Stimulated activated CD4-positive, alpha-beta T cell treated with anti-CD3 and anti-CD28 coated beads, Interleukin-2, amount 100 ng/mL, for 48 hours (primary cell): ENCODE measurements at places on chromosomes 3 and 15.

DNA sequence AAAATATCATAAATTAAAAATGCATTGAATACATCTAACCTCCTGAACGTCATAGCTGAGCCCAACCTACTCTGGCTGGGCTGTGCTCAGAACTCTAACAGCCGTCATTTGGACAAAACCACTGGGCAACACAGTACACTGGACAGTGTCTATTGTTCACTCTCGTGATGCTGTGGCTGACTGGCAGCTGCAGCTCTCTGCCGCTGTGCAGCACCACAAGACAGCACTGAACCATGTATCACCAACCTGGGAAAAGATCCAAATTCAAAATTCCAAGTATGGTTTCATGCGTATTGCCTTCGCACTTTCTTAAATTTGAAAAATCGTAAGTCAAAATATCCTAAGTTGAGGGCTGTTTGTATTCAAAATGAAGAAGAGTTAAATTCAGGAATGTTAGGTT, 145.1 kb upstream of the CNTN4 start:
- no peak for DNase-seq

DNA sequence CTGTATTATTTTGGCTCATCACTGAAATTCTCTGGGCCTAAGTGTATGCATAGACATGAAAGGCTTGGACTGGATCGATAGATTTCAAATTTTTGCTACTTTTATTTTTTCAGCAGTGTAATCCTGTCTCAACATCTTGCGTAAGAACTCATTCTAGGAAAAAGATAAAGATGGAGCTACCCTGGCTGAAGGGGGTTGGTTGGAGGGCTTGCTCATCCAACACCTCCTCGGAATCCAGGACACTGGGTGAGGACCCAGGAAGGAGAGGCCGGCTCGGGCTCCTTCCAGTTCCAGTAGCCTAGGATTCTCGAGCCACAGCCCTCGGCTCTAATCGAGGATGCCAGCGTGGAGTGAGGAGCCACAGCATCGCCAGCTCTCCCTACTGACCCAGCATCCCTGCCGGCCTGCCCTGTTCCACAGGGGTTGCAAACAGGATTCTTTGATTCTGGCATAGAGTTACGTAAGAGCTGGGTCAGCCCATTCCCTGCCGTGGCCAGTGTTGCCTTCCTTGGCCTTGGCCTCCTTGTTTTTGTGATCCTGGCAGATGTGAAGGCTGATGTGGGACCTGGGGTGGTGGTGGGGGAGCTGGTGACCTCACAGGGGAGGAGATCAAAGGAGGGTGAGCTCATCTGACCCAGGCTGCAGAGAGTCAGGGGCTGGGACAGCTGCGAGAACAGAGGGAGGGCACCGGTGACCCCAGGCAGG, 149.5 kb downstream of the ALDH1A2 start:
- DNase-seq: no peak

DNA sequence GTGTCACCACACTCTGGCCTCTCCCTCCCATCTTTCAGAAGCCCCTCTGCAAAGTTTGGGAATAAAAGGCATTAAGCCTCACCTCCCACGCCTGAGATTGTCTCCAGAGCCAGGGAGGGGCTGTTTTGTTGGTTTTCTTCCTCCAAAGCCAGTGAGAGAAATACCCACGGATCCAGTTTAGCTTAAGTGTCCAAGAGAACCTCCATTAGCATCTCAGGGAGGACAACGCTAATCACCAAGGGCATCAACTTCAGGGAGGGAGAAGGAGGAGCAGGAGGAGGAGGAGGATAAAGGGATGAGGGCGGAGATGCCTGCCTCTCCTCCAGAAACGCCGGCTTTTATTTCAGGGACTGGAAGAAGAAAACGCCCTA, 101.6 kb downstream of the SRGAP3 start:
- DNase-seq: no peak

DNA sequence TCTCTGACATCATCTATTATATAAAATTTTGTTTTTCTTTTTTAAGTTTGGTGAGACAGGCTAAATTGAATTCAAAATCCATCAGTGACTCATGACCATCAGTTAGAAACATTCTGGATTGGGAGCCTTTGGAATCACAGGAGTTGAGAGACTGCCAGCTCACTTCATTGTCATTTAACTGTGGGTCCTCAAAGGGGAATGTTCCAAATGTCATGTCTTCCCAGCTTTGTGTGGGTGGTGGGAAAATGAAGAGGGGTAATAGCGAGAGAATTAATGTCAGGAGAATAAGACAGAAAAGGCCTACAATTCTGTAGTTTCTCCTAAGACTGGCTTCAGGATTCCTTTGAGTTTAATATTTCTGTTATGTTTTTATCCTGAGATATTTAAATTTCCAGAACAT, 1051.9 kb downstream of the FHIT start:
- no peak for DNase-seq

DNA sequence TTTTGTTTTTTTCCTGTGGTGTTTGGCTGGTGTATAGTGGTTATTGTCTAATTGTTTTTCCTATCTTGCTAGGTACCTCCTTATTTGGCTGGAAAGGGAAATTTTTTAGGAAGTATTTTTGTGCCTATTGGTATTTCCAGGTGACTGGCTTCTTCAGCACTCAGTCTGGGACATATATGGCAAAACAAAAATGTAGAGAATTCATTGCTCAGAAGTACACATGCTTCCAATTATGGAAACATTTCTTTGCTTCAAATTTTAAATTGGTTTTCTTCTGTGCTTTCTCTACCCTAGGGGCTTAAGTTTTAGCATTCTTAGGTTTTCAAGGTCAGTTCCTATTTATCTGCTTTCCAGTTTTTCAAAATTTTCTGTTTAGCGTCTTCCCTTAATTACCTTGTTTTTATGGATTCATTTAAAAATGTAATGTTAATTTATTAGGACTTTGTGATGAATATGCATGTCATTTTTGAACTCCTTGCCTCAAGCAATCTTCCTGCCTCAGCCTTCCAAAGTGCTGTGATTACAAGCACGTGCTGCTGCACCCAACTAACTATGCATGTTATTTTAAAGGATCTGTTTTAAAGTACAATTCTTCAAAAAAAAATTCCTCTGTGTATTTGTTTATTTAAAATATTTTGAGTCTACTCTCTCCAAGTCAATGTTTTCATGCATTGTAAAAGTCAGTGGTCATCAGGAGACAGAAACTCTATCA, 231.9 kb upstream of the DPPA4 start:
- no peak for DNase-seq

GRCh38 chr3:107994956-107995715, 95.7 kb downstream of the CD47 start:
- DNase-seq: no peak

DNA sequence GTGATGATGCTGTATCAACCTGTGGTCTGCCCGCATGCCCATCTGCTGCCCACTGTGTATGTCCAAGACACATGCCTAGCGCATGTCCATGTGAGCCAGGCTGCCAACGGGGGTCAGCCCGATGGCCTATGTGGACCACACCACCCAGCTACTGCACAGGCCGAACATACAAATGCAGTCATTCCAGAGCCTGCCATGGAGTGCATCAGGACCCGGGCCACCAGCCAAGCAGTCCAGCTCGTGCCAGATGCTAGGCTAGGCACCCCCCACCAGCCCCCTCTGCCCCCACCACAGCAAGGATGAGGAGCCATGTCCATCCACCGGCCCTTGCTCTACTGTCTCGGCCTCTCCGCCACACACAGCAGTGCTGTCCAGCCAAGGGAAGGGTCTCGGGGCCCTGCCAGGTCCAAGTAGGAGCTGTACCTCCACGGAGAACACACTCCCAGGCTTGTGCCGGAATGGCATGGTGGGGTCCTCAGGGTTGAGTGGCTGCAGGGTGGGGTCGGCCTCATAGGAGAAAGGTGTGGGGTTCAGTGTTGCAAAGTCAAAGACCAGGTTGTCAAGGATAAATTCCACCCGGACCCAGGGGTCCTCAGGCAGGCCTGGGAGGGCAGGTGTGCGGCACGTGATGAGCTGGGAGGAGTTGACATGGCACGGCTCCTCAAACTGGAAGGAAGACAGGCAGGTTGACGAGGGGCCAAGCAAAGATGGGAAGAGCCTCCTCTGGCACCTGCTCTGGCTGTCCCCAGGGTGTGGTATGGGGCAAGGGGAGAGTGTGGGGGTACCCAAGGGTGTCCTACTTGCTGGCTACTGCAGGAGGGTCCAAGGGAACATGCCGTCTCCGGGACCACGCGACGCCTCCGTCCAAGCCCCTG, 15.3 kb downstream of the PLXNB1 start:
- no peak for DNase-seq

DNA sequence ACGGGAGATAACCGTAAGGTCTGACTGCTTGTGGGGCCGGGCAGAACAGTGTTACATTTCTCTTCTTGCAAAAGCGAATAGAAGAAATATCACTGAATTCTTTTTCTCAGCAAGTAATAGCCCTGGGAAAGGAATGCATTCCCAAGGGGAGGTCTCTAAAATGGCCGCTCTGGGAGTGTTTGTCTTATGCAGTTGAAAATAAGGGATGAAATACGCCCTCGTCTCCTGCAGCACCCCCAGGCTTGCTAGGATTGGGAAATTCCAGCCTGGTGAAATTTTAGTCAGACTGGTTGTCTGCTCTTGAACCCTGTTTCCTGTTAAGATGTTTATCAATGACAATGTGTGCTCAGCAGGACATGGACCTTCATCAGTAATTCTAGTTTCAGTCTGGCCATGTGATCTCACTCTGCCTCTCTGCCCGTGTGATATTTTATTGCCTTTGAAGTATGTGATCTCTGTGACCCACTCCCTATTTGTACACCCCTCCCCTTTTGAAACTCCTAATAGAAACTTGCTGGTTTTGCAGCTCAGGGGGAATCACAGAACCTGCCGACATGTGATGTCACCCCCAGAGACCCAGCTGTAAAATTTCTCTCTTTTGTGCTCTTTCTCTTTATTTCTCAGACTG, 715.6 kb downstream of the ROBO1 start:
- DNase-seq: no peak

- no peak for DNase-seq
Measured at GRCh38 chr15:57746786-57747185, 40.3 kb downstream of the POLR2M start.

- no peak for DNase-seq
Measured at GRCh38 chr3:14505803-14506500, 34.2 kb downstream of the GRIP2 start.

DNA sequence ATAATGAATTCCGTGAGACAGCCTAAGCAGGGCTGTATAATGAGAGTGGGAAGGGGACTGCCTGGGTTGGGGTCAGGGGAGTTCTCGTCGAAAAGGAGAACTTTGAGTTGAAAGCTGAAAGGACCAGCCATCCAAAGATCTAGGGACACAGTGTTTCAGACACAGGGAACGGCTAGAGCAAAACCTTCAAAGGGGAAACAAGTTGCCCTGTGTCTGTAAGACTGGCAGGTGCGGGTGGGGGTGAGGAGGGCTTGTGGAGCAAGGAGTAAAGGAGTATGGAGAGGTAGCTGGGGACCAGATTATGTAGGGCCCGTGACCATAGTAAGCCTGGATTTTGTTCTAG, 1.3 kb upstream of the SRP14 start:
- no peak for DNase-seq

- DNase-seq: no peak
Measured at GRCh38 chr3:143643905-143644304, 204.4 kb downstream of the SLC9A9 start.

DNA sequence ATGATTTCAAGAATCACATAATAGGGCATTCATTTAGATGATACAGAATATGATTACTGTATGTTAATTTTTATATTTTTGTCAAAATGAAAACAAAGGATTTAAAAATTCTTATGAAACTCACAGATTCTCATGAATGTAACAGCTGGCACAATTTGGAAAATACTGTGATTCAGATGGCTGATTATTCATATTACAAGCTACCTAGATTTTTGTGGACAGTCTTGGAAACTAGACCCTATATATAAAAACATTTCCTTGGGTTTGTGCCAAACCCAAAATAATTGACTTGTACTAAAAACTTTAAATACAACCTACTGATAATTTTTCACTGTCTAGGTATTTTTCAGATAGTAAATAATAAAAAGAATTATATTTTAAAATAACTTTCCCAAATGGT, 26.2 kb downstream of the ZBED2 start:
- no peak for DNase-seq

DNA sequence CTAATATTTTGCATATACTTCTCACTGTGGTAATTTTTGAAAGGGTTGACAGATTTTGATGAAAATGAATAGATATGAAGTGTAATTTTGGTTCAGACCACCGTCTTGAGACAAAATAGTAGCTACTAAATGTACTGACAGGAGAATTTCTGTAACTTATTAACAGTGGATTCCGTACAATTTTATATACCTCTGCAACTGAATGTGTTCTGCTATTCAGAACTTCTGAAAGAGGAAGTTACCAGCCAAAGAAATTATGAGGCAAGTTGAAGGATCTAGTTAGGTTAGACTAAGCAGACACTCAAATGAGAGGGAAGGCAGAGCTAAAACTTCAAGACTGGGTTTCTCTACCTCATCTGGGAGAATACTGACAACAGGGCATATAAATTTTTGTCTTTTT, 29.4 kb downstream of the GAP43 start:
- DNase-seq: no peak

DNA sequence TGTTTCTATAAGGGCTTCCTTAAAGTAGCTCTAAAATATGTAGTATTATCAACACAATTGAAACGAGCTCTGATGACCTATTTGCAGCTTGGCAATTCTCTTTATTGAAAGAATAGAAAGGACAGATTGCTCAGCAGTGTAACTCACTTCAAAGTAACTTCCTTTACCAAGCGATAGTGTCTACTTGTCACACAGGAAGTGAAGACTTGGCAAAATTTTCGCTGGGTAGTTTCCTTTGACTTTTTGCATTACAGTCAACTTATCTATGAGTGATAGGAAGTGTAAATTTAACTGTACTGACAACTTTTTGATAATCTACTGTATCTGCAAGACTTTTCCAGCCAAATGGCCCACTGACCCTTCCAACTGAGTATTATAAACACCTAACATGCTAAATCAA, 22.8 kb downstream of the SLC9A9 start:
- DNase-seq: no peak

GRCh38 chr15:35627696-35628095, 81.7 kb upstream of the DPH6 start:
- no peak for DNase-seq

DNA sequence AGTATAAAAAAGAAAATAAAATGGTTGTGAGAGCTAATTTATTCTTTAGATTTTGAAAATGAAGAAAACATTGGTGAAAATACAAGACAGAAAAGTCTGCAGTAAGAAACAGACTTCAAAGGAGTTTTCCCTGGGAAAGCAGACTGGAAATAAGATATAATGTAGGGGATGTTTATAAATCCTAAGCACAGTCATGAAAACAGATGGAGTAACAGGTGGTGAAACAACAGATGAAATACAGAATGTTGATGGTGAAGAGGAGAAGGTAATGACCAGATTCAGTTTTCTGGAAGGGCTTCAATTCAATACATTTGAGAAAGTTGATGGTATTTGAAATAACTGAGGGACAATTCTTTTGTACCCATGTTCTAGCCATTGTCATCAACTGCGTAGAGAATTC, 353.9 kb downstream of the CHL1 start:
- DNase-seq: no peak

DNA sequence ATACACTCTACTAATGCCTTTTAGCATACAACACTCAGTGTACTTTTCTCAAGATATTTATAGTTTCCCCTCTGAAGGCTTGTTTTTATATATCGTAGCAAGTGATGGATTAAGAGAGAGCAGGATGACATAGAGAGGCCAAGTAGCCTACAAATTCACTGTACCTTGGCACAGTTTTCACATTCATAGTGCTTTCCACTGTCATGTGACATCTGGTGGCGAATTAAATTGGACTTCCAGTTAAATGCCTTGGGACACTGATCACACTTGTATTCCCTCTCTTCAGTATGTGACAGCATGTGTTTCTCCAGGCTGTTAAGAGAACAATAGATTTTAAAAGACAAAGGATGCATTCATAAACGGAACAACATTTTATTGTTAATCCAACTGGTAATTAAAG, 541.1 kb downstream of the MECOM start:
- no peak for DNase-seq
